NCI-H2081 (cell line): ENCODE measurements at places on chromosomes 5 and 9.
A peak's percentile ranks its signal among the peaks of the same experiment; 100 is the strongest.

- DNase-seq = no peak
Measured at GRCh38 chr5:143775258-143775657, 36.7 kb upstream of the HMHB1 start.

DNA sequence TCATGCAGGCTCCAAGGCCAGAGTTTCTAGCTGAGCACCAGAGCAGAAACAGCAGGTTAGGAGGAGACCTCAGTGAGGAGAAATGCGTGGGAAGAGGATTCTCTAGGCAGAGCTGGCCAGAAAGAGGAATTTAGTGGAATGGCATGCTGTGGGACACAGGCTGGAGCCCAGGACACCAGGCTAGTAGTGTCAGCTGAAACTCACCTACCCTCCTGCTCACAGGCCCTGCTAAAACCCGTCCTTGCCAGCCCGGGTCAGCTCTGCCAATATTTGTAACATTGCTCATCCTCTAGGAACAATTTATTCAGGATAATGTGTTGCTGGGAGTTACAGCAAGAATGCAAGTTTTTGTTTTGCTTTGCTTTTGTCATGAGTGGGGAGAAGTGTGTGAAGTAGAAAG is 40.2 kb upstream of the AGXT2 start:
- DNase-seq = no peak

DNA sequence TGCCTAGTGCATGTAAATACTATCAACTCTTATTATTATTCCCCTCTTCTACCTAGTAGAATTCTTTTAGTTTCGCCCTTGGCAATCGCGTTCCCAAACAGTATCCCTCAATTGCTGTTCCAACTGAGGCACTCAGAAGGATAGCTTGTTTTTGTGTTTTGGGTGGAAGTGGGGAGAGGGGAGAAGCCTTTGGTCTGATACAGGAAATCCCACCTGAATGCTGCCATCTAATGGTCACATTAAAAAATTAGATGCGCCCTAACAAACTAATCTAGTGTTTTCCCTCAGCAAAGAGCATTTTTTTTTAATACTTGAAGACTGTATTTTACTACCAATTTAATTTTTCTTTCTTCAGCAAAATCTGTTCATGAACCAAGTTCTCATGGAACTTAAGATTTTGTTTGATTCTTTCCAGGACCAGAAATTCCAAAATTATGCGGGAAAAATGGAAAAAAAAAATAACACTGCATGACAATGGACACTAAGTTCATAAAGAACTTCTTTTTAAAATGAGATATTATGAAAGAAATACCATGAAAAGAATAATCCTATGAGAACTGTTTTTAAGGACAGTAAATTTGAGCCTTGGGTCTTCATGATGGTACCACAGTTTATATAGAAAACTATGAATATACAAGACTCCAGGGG is 22.2 kb upstream of the GLDC start:
- peak; percentile 27 for DNase-seq

- no peak for DNase-seq
Measured at GRCh38 chr5:55903121-55903701, 52.1 kb downstream of the IL31RA start.

GRCh38 chr5:6432206-6432605 is 16.5 kb upstream of the UBE2QL1 start:
- no peak for DNase-seq

DNA sequence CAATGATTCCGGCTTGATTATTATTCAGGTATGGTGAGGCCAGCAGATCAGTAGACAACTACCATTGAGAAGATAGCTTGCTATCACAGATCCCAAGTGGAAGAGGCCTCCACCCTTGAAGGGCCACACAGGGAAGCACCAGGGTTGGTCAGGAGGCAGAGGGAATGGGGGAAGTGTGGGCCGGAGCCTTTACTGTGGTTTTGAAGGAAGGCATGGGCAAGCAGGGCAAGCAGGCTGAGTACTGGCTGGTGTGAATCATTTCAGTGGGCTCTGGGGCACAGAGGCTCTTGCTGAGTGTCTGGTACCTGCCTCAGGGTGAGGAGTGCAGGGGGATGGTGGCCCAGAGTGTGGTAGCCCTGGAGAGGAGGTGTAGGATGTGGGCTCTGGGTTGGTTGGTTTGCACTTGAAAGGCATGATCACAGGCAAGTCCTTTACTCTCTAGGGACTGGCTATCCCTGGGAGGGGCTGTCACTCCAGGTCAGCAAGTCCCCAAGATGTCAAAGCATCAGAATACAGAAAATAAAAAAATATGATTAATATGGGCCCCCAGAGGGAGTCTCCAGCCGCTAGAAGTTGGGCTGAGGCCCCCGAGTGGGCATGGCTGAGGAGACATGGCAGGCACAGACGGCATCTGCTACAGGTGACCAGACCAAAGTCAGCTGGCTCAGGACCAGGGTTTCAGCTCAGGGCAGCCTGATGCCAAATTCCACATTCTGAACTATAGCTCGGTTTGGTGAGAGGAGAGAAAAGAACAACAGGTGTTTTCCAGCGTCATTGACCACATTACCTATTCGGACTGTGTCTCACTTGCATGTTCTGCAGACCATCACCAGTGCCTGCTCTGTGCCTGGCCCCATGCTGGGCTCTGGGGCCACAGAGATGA is 9.7 kb upstream of the SUSD3 start:
- no peak for DNase-seq

DNA sequence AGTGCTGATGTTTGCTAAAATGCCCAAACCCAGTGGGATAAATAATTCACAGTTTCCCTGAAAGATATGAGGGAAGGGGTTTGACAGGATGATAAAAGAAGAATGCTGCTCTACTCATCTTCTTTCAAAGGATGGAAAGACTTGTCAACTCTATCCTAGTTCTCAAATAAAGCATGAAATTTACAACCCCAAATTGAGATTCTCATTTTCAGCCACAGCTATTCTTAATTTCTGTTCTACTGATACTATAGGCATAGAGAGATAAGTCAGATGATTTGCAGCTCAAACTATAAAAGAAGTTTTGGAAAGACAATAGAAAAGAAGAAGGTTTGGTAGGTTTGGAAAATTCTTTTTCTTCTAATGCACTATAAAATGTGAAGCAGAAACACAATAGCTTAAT is 542.6 kb downstream of the CSNK1G3 start:
- DNase-seq = no peak

DNA sequence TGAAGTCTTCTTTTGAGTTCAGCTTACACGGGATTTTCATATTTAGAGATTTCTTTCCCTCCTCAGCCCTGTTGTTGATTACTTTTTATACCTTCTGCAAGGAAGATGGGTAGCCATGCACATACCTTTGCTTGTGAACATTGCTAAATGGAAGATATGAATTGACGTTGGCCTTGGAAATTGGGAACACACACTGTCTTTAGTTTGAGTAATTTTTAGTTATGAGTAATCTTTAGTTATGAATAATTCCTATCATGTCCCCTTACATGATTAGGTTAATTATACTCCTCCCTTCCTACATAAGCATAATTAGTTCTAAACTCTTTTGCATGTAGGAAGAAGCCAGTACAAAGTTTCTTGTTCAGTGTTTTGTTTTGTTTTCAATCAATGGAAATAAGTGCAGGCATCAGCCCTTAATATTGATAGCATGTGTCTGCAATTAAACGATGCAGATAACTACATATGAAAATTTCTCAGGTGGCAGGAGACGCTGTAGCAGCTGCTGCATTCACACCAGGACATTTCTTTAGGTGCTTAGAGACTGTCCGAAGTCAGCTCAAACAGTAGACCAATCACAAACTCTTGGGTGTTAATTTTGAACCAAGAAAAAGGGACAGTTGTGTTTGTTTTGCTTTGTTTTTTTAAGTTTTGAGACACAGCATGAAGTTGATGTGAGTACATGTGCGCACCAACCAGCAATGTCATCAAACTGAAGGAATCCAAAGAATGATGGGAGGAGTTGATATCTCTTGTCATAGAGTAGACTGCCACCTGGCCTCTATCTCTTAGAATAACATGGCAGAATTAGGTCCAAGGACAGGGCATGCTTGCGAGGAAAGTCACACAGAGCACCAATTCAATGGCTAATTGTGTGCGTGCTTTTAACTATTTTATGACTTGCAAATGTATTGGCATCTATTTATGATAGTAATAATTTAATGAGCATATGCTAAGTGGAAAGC is 51.4 kb downstream of the SMARCA2 start:
- DNase-seq = no peak

DNA sequence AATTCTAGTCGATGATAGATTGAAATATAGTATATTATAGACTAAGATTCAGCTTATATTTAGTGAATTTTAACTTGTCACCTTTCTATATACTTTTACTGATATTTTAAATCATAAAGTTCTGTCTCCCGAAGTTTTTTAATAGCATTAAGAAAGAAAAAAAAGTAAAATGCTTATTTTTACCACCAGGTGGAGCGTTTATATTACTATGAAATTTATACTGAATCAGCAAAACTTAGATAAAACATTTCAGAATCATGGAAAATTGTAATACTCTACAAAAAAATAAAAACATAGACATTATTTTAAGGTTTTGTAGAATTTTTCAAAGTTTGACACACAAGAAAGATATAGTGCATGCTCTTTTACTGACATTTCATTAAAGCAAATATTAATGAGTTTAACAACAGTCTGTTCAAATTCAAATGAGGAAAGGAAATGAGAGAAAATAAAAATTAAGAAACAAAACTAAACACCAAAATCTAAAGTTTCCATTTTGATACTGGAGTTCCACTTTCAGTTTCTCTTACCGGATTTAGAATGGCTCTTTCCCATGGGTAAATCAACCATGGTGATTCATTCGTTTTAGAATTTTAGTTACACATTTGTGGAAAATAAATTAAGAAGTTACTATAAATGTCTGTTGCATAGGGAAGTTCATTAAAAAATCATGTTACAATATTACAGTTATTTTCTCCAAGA is 1035.3 kb downstream of the CDH12 start:
- DNase-seq = peak; percentile 57

- DNase-seq = no peak
Measured at GRCh38 chr9:129474740-129475404, 146.0 kb downstream of the C9orf50 start.

GRCh38 chr9:88947581-88948573 is 43.4 kb upstream of the S1PR3 start:
- no peak for DNase-seq

GRCh38 chr5:130335117-130335516 is 430.9 kb downstream of the CHSY3 start:
- no peak for DNase-seq

DNA sequence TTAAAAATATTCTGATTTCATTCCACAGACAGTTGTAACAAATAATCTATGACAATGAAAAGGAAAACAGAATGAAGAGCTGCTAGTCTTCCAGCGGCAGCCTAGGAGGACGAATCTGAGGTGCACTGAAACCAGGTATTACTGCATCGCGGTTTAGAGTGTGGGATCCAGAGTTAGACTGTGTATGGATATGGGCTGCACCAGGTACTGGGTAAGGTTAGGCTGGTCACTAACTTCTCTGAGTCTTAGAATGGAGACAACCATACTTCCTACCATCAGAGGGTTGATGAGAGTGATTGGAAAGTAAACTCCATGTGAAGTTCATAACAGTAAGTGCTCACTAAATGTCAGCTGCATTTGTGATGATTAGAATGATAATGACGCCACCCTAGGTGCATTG is 158.7 kb downstream of the MYO10 start:
- no peak for DNase-seq

GRCh38 chr9:79489261-79490000 is 82.3 kb upstream of the TLE4 start:
- DNase-seq = no peak
